Transverse colon (tissue), 4 donors: ENCODE measurements at places on chromosomes 2 and 18.

- DNase-seq = no peak
Measured at GRCh38 chr2:138827426-138828054, 47.4 kb upstream of the NXPH2 start.

- DNase-seq = no peak
Measured at GRCh38 chr2:236167297-236168109, 683 bp downstream of the GBX2 start.

- no peak for DNase-seq
Measured at GRCh38 chr2:102336502-102336945, 19.1 kb upstream of the IL18R1 start.

GRCh38 chr18:61655630-61656029 lies 237.2 kb downstream of the RNF152 start:
- no peak for DNase-seq

DNA sequence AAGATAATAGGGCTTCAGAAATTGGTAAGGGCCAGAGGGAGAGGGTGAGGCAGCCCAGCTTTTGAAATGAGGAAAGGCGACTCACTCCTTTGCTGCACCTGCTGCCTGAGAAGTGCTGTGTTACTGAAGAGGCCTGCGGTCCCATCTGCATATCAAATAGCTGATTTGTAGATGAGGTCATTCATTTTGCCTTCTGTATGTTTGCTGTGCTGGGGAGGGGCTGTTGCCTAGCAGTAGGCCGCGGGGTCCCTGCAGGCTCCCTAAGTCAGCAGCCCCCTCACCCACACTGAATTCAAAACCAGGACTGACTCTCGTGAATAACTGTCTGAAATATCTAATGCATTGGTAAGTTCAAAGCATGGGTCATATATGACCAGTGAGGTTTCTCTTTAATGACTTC lies 377.2 kb downstream of the SOX11 start:
- DNase-seq = no peak

GRCh38 chr2:47404356-47404755 lies 1.4 kb downstream of the MSH2 start:
- DNase-seq = peak; percentile 14

DNA sequence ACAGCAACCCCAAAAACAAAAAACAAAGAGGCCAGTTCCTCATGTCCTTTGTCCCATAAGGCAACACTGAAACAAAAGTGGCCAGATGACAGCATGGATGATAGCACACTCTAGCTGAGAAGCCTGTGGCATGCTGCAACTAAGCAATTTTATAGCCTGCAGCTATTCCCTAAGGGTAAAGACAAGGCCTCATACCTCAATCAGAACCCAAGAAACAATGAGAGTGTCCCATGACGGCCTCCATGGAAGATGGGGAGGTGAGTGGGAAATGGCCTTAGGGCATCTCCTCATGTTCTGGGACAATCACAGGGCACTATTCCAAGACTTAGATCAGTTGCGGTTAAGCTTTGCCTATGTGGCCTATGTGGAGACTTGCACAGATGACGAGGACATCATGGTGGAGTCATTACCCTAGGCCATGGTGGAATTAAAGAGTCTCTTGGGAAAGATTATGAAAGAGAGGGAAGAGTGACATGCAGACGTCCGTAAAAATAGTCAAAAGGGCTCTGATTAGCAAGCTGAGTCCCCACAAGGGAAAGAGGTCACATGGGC lies 103.1 kb downstream of the INO80D start:
- no peak for DNase-seq

DNA sequence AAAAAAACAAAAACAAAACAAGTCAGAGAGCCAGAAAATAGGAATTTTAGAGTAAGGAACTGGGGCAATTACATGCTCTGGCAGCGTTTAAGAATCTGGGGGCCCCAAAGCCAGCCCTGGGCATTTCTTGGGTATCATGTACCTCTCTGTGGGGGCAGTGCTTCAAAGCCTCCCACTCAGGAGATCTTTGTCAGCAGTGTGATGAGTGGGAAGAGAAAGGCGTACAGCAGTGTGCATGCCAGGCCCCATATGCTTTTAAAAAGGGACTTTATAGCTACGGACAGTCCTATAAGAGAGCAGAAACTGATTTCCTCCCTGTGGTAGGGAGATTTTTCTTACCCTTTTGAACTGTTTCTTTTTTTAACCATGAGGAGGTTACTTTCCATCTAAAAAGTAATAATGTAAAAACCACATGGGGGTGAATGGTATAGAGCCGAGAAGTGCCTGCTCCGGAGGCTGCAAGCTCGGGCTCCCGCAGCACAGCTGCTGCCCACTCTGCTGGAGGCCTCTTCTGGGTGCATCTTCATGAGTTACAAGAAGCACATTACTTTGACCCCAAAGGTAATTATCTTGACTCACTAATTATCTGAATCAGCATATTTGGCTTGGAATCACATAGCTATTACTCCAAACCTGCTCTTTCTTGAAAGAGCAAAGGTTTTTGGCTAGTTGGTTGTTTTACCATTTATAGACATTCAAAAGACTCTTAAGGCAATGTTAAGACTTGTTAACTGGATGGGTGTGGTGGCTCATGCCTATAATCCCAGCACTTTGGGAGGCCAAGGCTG lies 46.4 kb downstream of the PROC start:
- no peak for DNase-seq

DNA sequence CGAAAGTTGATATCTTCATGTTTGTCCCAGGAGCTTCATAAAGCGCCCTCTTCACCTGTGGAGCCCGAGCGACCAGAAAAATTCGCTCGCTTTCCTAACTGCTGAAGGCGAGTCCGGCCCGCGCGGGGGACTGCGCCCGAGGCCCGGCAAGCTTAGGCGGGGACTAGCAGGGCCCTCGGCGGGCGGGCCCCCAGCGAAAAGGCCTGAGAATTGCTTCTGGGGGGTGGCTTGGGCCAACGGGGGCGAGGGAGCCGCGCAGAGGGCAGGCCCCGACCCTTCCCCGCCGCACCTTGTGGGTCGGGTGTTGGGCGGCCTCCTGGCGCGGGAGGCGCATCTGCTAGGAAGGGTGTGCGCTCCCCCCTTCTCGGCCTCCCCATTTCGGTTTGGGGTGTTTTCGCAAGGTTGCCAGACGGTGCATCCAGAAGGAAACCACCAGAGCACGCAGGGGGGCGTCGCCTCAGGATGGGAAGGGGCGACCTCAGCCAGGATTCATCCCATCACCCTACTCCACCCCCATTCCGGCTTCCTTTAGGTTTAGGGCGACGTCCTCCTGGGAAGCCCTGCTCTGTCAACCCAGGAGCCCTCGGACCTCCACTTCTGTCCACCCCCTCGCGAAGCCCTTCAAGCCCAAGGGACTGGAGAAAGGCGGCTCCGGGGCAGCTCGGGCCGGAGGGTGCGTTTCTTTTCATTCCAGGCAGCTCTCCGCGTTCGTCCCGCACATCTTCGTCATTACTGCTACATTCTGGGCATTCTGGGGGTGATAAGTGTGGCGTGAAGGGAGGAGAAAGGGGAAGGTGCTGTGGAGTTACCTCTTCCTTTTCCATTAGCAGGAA lies 9.1 kb downstream of the SP9 start:
- no peak for DNase-seq
